ENCODE measurements at places on chromosomes 11 and 22.

DNA sequence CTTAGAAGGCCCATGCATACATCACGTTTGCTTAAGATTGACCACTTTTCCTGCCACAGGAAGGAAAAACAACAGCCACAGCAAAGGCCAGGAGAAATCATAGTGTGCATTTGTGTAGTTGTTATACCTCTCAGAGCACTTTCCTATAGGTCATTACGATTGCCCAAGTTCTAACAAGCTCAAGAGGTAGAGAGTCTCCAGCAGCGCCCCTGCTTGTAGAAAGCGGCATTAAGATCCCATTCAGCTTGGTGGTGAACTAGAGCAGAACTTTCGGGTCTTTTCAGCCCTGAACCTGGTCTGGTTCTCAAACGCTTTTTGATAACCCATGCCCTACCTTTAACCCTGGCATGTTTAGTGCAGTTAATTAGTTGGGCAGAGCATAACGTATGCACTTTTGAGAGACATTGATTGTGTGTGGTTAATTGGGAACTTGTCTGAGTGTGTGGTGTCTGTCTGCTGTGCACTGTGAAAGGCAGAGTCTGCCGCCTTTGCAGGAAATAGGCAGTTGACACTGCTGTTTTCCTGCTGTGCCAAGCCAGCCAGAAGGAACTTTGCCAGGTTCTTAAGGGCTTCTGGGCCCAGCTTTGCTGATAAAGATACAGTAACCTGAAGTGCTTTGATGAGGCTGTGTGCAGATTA lies 109.9 kb upstream of the CLMP start:
- H3K4me1 ChIP-seq, result peaks cover 6% of the 10 kb centered on the region
- H3K36me3 ChIP-seq, result no peaks in the 10 kb centered on the region
- DNase-seq, result no peak
- H3K27ac ChIP-seq, result no peak overlapping the region

DNA sequence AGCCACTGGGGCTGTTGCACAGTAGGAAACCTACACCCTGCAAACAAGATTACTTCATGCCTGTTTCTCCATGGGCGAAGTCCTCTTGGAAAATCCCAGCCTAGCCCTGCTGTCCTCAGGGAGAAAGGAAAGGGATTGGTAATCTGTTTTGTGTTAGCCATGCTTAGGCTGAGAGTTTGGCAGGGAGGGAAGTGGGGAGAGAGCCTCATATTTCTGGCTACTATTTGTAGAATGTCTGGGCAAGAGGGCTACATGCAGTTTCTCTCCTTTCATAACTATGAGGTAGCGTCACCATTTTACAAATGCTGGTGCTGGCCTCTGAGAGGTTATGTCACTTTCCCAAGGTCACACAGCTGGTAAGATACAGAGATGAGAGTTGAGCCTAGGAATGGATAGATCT lies 737 bp upstream of the MFRP start:
- no peaks in the 10 kb centered on the region for H3K36me3 ChIP-seq
- peak overlapping the region; percentile 10 for H3K4me3 ChIP-seq
- H3K27me3 ChIP-seq, result peaks cover 34% of the 10 kb centered on the region

DNA sequence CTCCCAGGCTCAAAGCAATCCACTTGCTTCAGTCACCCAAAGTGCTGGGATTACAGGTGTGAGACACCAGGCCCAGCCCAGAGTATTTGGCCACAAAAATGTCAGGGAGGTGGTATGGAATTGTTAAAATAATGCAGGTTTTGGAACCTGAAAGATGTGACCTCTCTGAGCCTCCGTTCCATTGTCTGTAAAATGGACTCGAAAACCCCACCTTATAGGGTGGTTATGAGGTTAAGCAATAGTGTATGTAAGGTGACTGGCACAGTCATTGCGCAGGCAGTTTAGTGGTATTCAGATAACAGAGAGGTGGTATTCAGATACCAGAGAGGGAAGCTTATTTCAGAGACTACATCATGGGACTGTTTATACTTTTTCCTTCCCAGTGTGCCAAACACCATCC lies 52.5 kb upstream of the PRSS23 start:
- peaks cover 16% of the 10 kb centered on the region for H3K4me1 ChIP-seq
- no peak for DNase-seq
- H3K4me3 ChIP-seq, result no peak overlapping the region
- no peaks in the 10 kb centered on the region for H3K36me3 ChIP-seq
- H3K27me3 ChIP-seq, result no peaks in the 10 kb centered on the region

DNA sequence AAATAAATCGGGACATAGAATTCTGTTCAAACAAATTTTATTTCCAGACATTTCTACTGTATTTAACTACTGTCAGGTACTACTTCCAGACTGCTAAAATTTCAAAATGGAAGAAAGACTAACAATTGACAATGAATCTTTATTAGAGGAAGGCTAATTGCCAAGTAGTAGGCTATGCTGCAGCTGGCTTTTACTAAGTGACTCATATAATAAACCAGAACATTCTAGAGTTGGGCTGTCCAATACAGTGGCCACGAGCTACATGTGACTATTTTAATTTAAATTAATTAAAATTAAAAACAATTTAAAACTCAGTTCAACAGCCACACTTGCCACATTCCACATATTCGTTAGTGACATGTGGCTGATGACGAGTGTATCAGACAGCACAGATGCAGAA lies 27.6 kb downstream of the CHKA start:
- H3K4me1 ChIP-seq, result peaks cover 5% of the 10 kb centered on the region
- H3K4me3 ChIP-seq, result no peak overlapping the region
- H3K36me3 ChIP-seq, result peaks cover 4% of the 10 kb centered on the region
- no peak overlapping the region for H3K27ac ChIP-seq

DNA sequence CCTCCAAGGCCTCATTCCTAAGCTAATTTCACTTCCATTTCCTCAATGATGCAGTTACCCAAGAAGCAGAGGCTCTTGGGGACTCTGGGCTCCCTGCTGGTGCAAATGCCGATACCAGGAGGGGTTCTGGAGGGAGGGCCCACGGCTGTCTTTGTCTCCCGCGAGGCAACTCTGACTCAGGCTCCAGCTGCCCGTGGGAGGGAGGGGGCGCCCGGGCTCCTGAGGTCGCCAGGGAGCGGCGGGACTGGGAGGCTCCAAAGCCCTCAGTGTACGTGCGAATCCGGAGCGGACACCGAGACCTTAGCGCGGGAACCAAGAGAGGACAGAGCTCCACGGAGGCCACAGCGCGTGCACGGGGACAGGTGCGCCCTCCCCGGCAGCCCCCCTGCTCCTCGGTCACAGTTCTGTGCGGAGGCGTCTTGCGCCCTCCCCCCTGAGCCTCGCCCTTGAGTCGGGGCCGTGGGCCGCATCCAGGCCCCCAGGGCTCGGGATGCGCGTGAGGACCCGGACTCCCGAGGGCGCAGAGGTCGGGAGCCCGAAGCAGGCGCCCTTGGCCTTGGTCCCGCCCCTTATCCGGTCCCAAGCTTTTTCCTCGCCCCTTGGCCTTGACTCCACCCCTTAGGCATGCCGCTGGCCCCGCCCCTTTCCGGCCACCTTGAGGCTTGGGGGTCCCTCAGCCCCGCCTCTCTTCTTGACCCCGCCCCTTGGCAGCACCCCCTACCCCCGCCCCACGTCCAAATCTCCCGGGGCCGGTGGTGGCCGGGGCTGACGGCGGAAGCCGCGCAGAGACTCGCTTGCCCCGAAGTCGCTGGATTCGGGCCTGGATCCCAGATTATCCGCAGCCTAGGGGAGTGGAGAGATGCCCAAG lies 4.7 kb upstream of the SHISA8 start:
- peak overlapping the region; percentile 37 for H3K4me3 ChIP-seq
- peaks cover 24% of the 10 kb centered on the region for H3K27me3 ChIP-seq
- H3K36me3 ChIP-seq, result no peaks in the 10 kb centered on the region
- peaks cover 33% of the 10 kb centered on the region for H3K4me1 ChIP-seq

- H3K36me3 ChIP-seq, result peaks cover 35% of the 10 kb centered on the region
- H3K4me3 ChIP-seq, result no peak overlapping the region
- no peaks in the 10 kb centered on the region for H3K27me3 ChIP-seq
- H3K27ac ChIP-seq, result no peak overlapping the region
- no peak for DNase-seq
Measured at GRCh38 chr11:68165601-68166000, 44.4 kb upstream of the CHKA start.

GRCh38 chr11:33742249-33742851 lies 6.1 kb upstream of the CD59 start:
- no peaks in the 10 kb centered on the region for H3K4me1 ChIP-seq
- DNase-seq, result peak; percentile 36
- H3K27me3 ChIP-seq, result no peaks in the 10 kb centered on the region
- no peak overlapping the region for H3K27ac ChIP-seq

DNA sequence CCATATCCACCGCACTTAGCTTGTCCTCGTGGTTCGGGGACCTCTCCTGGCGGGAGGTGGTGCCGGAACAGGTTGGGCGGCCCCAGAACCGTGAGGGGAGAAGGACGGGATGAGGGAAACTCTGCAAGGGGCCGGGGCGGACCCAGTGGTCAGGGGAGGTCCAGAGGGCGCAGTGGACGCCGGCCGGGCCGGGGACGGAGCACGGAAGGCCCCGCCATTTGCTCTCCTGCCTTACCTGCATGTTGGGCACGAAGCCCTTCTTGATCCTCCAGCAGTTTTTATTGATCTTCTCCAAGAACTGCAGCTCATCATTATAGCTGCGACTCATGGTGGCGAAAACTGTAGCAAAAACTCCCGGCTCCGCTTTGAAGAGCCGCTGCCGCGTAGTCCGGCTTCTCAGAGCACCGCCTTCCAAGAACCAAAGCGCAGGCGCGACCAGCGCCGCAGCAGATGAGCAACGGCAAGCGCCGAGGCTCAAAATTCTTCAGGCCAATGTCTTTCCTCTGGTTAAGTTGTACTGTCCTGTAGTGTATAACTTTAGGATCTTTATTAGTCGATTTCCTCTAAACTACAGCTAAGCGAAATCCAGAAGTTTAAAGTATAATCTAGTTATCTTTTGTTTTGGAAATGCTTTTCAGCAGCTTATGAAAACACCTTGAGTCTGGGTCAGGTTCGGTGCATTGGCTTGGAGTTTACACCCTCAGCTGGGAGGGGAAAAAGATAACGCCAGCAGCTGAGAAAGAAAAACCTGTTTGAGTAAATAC lies at the start of gene RTCB:
Gene RTCB (minus strand): TSS at position 419 of the 764 bp plus-strand sequence. CDS start 91 bp downstream, at position 328.
- H3K4me1 ChIP-seq, result peaks cover 3% of the 10 kb centered on the region
- H3K27me3 ChIP-seq, result peaks cover 15% of the 10 kb centered on the region
- H3K27ac ChIP-seq, result peak within 1 kb of the TSS; percentile 93
- DNase-seq, result peak; percentile 96

- no peaks in the 10 kb centered on the region for H3K36me3 ChIP-seq
- H3K4me1 ChIP-seq, result no peaks in the 10 kb centered on the region
- H3K4me3 ChIP-seq, result no peak overlapping the region
- no peaks in the 10 kb centered on the region for H3K27me3 ChIP-seq
Measured at GRCh38 chr11:41498726-41499125, 39.3 kb upstream of the LRRC4C start.

- peaks cover 5% of the 10 kb centered on the region for H3K4me1 ChIP-seq
- H3K4me3 ChIP-seq, result peak overlapping the region; percentile 94
- H3K27me3 ChIP-seq, result no peaks in the 10 kb centered on the region
- peak overlapping the region; percentile 88 for H3K27ac ChIP-seq
- DNase-seq, result peak; percentile 56
Measured at GRCh38 chr11:120336641-120337354, 585 bp downstream of the ARHGEF12 start.

DNA sequence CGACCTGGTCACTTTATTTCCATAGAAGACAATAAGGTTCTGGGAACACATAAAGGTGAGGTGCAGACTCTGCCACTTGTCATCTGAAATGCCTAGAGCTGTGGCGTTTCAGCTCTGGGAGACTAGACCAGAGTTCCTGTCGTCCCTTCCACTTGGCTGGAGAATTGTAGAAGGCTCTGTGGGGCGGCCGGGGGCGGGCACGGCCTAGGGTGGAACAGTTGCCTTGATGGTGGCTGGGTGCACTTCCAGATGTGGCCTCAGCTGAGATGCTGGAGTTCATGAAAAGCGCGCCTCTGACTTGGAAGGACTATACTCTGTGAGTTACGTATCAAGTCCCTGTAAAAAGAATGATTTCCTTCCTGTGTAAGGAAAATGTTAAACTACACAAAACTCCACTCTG lies 16.8 kb downstream of the TRMU start:
- no peak overlapping the region for H3K4me3 ChIP-seq
- DNase-seq, result no peak
- H3K27me3 ChIP-seq, result no peaks in the 10 kb centered on the region
- H3K4me1 ChIP-seq, result peaks cover 25% of the 10 kb centered on the region

DNA sequence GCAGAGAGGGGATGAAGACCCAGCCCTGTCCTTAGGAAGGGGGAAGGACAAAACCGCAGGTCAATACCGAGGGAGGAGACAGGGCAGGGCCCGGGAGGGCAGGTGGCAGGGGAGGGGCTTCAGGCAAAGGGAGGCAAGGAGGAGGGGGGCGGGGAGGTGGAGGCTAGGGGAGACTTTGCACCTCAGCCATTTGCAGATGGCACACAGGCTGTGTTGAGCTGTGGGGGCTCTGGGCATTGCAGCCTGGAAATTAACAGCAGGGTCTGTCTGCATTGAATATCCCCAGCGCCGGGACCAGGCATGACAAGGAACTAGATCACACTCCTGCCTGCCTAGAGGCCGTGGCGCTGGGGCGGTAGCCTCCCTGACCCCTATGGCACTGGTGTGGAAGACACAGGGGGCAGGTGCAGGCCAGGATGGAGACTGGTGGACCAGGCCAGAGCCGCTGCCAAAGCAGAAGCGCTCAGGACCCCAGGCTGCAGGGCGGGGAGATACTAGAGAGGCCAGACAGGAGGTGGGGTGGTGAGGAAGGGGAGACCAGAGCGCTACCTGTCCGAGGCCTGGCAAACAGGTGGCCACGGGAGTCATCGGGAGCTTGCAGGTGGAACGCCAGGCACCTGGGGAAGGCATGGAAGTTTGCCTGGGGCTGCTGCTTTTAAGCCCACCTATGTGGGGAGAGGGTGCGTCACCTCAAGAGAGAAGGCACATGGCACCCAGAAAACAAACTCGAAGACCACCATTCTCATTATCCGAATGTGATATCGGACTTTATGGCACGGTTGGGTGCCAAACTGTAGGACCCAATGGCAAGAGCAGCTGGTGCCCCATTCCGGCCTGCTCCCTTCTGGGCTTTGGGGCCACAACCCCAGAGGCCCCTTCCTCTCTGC lies 11.5 kb downstream of the CBX6 start:
- H3K27ac ChIP-seq, result no peak overlapping the region
- H3K4me3 ChIP-seq, result peak overlapping the region; percentile 8
- peaks cover 15% of the 10 kb centered on the region for H3K4me1 ChIP-seq
- peaks cover 8% of the 10 kb centered on the region for H3K36me3 ChIP-seq
- H3K27me3 ChIP-seq, result peaks cover 24% of the 10 kb centered on the region
- DNase-seq, result no peak

- peaks cover 4% of the 10 kb centered on the region for H3K36me3 ChIP-seq
- H3K27me3 ChIP-seq, result no peaks in the 10 kb centered on the region
- H3K4me1 ChIP-seq, result no peaks in the 10 kb centered on the region
- no peak overlapping the region for H3K27ac ChIP-seq
Measured at GRCh38 chr11:73465871-73466270, 89.7 kb downstream of the RELT start.

- no peaks in the 10 kb centered on the region for H3K4me1 ChIP-seq
- H3K27me3 ChIP-seq, result peaks cover 7% of the 10 kb centered on the region
- no peak overlapping the region for H3K4me3 ChIP-seq
- no peak for DNase-seq
Measured at GRCh38 chr11:116590844-116591570, 181.8 kb downstream of the BUD13 start.
